ENCODE measurements at places on chromosomes 7 and 10. TPM values are rescaled to one million over a fixed set of nuclear protein-coding genes. Genes with fewer than 3 reads are reported as not detected.

Gene BTBD16
- 2.5 TPM for polyA plus RNA-seq

Gene FEZF1
- polyA plus RNA-seq: not detected

DNA sequence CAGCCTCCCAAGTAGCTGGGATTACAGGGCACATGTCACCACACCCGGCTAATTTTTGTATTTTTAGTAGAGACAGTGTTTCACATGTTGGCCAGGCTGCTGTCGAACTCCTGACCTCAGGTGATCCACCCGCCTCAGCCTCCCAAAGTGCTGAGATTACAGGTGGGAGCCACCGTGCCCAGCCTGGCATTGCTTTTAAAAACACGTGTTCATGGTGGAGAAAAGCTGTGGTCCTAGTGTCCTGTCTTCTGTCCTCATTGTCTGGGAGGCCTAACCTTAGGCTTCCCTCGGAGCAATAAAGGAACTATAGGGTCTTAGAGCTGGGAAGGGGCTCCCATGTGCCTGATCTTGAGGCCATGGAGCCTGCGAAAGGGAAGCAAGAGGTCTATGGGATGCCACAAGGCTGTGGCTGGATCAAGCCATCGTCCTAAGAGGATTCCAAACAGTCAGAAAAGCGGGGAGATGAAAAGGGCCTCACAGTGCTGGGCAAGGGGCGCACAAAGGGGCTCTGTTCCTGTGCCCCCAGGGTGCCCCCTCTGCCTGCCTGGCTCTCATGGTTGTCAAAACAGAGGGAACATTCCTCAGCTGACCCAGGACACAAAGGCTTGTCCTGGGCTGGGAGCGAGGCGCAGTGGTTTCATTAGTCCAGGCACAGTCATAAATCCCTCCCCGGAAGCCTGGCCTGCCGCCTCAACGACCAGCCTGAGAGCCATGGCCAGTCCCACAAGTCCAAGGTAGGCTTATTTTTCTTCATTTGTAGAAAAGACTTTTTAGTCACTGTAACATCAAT lies 106.6 kb upstream of the TNS3 start:
- DNase-seq: peak; percentile 75

GRCh38 chr10:4482659-4483058 lies 343.3 kb upstream of the AKR1E2 start:
- no peak for DNase-seq

Gene PRKG1
- polyA plus RNA-seq: 6.8 TPM

Gene PHYHIPL
- 188 TPM for polyA plus RNA-seq

GRCh38 chr10:3757638-3758490 lies 27.1 kb downstream of the KLF6 start:
- no peak for DNase-seq

- DNase-seq: no peak
Observed at GRCh38 chr10:3229815-3230214, 57.2 kb upstream of the PITRM1 start.

DNA sequence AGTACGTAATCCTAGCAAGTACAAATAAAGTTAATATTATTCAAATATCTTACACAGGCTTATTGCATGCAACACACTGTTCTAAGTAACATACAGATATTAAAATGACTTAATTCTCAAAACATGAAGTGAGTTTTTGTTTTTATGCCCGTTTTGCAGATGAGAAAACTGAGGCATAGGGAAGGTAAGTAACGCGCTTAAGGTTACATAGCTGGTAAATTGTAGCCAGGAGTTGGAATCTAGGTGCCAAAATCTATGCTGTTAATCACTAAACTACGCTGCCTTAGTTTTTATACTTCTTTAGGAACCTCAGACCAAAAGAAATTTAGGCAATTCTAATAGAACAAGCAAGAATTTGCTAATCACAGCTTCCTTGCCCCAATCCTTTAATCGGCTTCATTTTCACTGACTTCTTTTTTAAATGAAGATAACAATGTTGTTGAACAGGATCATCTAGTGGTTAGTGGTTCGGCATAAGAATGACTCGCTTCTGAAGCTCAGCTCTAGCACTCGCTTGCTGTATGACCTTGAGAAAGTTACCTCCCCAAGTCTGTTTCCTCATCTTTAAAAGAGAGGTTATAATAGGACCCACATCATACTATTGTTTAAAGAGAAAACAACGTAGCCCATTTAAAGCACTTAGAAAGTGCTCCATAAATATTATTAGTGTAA lies 1.0 kb upstream of the LRRTM3 start:
- DNase-seq: no peak

DNA sequence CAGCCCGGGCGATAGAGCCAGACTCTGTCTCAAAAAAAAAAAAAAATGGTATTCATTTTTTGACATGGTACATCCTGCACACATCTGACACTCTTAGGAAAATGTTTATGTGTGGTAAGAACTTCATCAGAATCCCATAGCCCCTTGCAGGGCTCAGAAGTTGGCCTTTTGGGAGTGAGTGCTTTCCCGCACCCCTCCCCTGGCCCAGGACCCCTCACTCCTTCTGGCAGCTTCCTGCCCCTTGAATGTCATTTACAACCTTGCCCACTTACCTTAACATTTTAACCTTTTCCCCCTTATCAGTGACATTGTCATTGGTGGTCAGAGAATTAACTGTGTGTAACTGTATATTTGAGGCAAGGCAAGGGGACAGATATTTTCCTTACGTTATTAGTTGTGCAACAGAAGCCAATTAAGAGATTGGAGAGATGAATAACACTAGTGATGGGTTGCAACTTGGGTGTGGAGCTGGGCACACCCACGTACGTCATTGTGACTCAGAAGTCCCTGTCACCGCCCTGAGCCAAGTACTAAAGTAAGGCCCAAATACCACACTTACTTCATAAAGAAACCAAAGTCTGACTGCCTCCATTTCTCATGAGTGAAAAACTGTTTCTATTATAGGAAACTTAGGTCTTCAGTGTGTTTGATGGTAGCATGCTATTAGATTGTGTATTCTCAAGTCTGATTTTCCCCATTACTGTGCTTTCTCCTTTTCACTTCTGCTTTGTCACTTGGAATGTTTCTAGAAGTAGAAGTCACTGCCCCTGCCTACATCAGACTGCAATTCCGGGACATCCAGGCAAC lies 31.6 kb downstream of the OGDH start:
- DNase-seq: no peak

Gene RNF133
- not detected for polyA plus RNA-seq

Gene VPS37D
- 29.2 TPM for polyA plus RNA-seq

GRCh38 chr7:41943094-41943577 lies 240.2 kb upstream of the INHBA start:
- peak; percentile 79 for DNase-seq

DNA sequence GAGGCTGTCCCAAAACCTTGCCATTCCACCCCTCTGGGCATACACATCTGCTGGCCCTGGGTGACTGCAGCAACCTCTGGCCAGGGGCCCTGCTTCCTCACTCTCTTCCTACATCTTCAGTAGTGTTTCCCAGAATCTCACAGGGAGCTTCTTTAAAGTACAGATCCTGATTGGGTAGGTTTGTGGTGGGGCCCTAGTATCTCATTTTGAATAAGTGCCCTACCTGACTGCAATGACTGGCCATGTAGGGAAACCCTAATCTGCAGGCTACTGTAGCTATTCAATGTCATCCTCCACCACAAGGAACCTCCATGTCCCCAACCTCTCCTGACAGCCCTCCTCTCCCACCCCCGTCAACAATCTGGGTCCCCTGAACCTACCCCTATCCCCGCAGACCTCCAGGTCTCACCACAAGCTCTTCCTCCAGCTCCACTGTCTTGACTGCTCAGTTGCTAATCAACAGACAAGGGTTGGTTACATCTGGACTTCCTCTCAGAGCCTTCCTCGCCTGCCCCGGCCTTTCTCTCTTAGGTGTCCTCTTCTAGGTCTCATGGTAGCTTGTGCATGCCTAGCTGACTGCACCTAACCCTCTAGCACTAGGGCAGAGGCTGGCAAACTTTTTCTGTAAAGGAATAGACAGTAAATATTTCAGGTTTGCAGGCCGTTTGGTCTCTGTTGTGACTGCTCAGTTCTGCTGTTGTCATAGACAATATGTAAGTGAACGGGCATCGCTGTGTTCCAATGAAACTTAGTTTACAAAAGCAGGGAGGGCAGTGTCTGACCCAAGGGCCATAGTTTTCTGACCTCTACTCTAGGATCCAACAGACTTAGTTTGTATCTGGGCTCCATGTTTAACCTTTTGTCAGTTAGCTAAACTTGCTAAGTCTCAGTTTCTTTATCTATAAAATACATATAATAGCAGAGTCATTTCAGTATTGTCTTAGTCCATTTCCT lies 121.1 kb downstream of the AOAH start:
- DNase-seq: no peak

GRCh38 chr7:36838616-36839225 lies 114.4 kb upstream of the AOAH start:
- peak; percentile 39 for DNase-seq

DNA sequence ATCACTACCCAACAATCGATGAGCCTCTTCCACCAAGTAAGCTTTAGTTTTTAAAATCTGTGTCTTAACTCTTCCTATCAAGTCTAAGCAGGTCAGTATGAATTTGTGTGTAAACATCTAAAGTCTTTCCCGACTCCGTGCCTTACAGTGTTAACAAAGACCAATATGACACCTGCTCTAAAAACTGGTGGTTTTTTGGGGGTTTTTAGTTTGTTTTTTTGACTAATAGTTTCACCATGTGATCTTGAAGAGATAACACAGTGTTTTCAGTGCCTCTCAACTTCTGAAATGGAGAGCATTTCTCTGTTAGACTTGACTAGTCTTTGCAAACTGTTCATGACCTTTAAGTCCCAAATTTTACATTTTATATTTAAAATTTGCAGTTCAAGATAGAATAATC lies 132.0 kb upstream of the STK17A start:
- no peak for DNase-seq

- no peak for DNase-seq
Observed at GRCh38 chr7:85156661-85157208, 30.1 kb downstream of the SEMA3D start.

Gene STEAP1
- 1.2 TPM for polyA plus RNA-seq

- no peak for DNase-seq
Observed at GRCh38 chr10:44567471-44567870, 182.6 kb upstream of the CXCL12 start.

GRCh38 chr7:37732253-37732652 lies 48.7 kb downstream of the GPR141 start:
- DNase-seq: peak; percentile 6

GRCh38 chr7:11835260-11835659 lies 3.3 kb upstream of the THSD7A start:
- no peak for DNase-seq

Gene TMEM178B
- 46.1 TPM for polyA plus RNA-seq

Gene NUTM2B
- polyA plus RNA-seq: 5.0 TPM

DNA sequence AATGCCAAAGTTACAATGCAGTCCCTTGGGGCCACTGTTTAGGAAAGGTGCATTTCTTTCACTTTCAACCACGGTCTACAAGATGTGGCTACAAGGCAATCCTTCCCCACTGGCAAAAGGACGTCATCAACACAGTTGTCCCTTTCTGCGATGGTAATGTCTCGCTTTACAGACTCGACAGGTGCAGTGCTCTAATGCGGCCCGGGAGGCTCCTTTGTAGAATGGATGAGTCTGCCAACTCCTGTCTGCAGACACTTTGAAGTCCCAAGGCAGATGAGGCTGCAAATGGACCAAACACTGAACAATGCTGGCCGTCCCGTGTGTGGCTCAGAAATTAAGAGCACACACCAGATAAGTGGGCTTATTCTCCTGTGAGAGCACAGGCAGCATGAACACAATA lies 133.7 kb downstream of the PIP4K2A start:
- no peak for DNase-seq

GRCh38 chr10:6386346-6386745 lies 183.6 kb downstream of the PFKFB3 start:
- DNase-seq: no peak

Gene CLEC5A
- not detected for polyA plus RNA-seq

DNA sequence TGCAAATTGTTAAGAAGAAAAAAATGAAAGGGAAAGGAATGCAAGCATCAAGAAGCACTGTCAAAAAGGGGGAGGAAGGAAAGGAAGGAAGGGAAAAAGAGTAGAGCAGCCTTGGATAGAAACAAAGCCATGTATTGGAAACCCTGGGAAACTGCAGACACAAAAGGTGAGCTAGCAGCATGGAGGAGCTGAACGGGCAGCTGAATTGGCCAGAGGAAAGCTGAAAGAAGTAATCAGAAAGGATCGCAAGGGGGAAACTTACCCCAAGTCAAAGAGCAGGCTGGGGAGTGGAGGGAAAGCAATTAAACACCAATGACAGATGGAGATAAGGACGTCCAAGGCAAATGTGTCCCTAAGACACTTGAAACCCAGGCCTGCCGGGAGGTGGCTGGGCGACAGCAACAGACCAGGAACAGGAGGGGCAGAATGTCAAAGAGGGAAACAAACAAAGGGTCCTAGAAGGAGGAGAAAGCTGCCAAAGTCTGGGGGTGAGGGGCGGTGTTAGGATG lies 93.8 kb upstream of the SVIL start:
- DNase-seq: peak; percentile 46

Gene ZNF3
- 33.6 TPM for polyA plus RNA-seq

GRCh38 chr7:151648429-151648828 lies 128.7 kb upstream of the RHEB start:
- no peak for DNase-seq

DNA sequence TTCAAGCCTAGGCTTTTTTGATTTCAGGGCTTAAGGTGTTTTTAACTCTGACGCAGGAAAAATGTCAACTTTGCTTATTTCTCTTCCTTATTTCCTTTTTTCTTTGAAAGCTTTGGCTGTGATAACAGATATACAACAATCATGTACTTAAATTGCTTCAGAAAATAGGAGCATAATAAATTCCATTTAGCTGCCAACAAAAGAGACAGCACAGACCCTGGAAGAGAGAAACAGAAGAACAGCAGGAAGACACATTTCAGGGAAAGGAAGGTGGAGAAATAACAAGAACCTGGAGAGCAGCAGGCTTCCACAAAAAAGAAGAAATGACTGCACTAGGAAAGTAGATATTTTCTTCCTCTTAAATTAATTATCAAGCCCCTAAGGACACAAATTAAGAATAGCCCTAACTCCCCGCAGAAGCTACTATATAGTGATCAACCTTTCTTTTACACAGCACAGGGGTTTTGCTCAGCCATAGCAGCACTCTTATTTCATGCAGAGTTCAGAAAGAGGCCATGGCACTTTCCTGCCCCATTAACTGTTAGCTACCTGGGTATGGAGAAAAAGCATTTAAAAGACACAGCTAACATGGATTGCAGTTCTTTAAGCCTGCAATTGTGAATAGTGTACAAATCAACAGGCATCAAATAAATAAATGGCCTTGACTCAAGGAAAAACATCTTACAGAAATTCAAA lies 61.5 kb downstream of the IQUB start:
- peak; percentile 50 for DNase-seq

DNA sequence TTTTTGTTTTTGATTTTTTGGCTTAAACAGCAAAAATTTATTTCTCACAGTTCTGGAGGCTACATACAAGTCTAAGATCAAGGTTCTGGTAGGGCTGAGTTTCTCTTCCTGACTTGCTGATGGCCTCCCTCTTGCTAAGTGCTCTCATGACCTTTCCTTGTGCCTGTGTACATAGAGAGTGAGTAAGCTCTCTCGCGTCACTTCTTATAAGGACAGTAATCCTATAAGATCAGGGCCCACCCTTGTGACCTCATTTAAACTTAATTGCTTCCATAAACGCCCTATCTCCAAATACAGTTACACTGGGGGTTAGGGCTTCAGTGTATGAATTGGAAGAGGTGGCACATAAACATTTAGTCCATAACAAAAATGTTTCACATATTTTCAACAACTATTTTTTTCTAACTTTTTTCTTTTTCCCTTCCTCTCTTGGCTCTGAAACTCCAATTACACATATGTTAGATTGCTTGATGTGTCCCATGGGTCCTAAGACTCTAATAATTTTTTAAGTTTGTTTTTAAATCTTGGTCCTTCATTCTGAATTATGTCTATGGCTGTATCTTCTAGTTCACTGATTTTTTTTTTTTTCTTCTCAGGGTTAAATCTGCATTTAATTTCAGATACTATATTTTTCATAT lies 149.8 kb downstream of the HBP1 start:
- DNase-seq: no peak

Gene CNNM1
- 6.7 TPM for polyA plus RNA-seq

Measured in spinal cord (tissue), 10 donors.